ENCODE measurements at places on chromosomes 6 and 20.

DNA sequence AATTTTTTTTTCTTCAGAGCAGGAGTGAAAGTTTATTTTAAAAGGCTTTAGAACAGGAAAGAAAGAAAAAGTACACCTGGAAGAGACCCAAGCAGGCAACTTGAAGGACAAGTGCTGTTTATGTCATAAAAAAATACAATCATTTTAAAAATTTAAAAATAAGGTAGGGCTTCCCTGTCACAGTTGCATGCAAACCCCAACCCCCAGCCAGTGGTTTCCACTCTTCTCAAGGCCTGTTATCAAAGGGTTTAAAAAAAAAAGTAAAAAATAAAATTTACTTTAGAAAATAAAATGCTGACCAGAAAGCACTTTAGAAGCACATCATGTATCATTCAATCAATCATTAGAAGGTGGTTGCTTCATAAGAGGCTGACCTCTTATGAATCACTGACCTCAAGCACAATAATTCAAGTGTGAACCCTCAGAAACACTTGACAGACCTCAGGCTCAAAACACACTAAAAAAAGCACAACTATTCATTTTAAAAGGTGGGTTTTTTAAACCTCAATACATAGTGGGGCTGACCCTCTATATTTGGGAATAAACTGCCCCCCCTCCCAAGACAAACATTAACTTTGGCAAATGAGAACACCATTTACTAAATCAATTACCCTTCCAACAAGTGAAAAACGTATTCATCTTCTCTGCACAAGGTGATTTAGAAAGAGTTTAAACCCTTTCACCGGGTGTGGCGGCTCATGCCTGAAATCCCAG lies 15.6 kb downstream of the ILRUN start:
- no peak for DNase-seq

- no peak for DNase-seq
Observed at GRCh38 chr20:20199361-20200160, 147.2 kb downstream of the CFAP61 start.

GRCh38 chr20:37291724-37292126 lies 2.3 kb downstream of the MANBAL start:
- DNase-seq = no peak

- no peak for DNase-seq
Observed at GRCh38 chr20:44730441-44730840, 15.2 kb upstream of the KCNK15 start.

- no peak for DNase-seq
Observed at GRCh38 chr6:166167801-166168615, at the start of gene TBXT. TBXT (minus strand) TSS chr6:166167851; CDS start chr6:166167591, 260 bp downstream.

GRCh38 chr6:24080711-24081110 lies 45.3 kb upstream of the NRSN1 start:
- DNase-seq = no peak

DNA sequence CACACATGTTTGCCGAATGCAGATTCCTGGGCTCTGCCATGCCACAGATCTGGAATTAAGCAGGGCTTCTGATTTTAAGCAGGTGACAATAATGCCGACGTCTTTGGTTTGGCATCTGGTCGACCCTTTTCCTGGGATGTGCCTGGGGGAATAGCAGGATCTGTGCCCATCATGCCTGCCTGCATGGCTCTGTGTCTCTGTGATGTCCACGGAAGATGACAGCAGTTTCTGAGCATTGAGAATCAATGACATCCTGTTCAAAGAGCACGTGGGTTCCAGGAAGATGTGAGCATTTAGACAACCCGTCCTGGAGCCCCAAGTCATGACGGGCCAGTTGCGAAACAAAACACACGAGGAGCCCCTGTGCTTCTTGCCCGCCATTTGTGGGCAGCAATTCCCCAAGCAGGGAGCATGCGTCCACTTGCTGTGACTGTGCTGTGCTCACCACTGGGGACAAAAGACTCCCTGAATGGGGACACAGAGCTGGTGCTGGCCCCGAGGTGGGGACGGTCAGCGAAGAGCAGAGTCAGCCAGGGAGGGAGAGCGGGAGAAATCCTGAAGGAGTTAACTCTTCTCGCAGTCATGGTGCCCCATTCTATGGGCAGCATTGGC lies 110.1 kb downstream of the ERMARD start:
- DNase-seq = no peak

DNA sequence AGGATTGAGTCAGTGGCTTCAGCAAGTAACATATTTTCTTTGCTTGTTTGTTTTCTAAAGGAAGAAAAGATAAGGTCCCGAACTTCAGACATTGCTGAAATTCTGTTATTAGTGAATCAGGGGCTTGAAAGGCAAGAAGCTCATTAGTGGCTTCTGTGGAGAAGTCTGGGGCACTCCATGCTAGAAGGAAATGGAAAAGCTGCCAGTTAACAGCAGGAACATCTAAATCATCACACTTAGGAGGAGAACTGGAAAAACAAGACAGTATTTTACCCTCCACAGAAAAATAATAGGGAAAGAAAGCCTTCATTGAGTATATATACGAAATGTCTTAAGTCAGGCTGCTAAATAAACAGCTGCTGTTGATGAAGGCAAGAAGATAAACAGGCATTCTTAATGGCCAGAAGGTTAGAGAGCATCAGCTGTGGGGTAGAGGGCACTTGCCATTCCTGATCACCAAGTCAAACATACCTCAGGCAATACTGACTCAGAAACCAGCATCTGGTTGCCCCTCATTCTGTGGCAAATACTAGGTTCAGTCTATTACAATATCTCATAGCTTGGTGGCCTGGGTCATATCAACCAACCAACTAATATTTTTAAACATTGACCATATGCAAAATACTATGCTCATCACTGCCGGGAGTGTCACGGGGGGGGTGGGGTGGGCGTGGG lies 143.2 kb upstream of the TENT5A start:
- no peak for DNase-seq

GRCh38 chr6:167405778-167406532 lies 81.1 kb downstream of the TTLL2 start:
- no peak for DNase-seq

GRCh38 chr6:83615025-83615999 lies 93.6 kb downstream of the SNAP91 start:
- DNase-seq = no peak

DNA sequence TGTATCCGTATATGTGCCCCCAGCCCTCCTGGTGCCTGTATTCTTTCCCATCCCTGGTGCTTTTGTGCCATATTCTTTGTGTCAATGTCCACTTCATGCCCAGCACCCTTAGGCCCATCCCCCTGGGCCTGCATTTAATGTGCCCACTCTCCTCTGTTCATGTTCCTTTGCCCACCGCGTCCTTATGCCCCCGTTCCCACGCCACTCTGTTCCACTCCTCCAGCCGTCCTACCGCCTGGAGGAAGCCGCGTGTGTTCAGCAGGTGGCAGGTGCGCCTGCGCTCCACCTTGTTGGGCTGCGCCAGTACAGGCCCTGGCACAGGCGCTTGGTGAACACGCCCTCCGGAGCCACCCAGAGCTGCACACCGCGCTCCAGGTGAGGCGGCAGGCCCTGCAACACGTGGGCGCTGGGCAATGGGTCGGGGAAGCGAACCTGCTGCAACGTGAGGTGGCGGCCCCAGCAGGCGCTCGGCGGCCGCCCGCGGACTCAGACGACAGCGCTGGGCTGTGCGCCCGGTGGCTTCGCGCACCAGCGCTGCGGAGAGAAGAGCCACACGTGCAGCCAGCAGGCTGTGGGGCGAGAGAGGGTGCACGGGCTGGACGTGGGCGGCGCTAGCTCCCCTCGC lies 4.0 kb upstream of the FOXS1 start:
- no peak for DNase-seq

DNA sequence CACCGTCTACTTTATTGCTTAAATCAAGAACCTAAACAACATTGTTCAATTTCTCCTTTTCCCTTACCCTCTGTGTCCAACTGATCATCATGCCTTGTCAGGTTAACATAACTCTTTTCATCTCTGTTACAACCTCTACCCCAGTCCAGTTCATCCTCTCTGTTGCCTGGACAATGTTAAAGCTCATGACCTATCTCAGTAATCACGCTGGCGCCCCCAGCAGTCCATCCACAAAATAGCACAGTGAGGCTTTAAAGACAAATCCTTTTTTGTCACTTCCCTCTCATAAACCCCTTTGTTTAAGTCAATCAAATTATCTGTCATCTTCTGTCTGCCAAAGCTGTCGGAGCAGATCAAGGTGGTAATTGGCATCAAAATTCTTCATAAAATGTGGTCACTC lies 140.1 kb downstream of the QKI start:
- DNase-seq = no peak

DNA sequence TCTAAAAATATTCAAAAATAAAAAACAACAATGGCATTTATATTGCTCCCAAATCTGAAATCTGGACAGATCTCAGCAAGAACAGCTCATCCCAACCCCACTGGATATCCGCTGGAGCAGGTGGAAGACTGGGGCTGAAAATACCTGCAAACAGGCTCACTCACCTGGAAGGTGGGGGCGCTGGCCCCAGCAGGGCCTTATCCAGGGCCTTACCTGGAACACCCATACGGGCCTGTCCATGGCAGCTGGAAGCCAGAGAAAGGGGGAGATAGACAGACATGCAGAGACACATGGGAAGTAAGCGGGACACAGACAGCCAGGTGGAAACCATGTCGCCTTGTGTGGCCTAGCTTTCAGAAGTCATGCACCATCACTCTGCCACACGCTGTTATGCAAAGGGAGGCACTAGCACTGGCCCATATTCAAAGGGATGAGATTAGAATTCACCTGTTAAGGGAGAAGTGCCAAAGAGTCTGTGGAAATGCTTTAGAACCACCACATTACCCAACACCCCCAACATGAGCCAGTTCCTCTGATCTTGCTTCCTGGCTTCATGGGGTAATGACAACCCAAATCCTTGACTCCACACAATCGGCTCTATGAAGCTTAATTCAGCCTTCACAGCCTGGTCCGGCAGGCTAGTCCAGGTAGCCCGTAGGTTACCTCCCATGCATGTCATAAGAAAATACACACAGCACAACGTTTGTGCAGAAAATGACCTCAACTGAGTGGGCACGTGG lies 99.0 kb upstream of the CDYL start:
- DNase-seq = no peak

- no peak for DNase-seq
Observed at GRCh38 chr6:33429750-33430052, 9.8 kb downstream of the SYNGAP1 start.

GRCh38 chr6:147825848-147826247 lies 317.4 kb downstream of the SAMD5 start:
- no peak for DNase-seq

- no peak for DNase-seq
Observed at GRCh38 chr20:14288341-14289330, 48.8 kb downstream of the FLRT3 start.

GRCh38 chr20:24365670-24366069 lies 103.8 kb upstream of the SYNDIG1 start:
- DNase-seq = no peak

- no peak for DNase-seq
Observed at GRCh38 chr20:45872626-45873025, 8.4 kb upstream of the ZSWIM1 start.

DNA sequence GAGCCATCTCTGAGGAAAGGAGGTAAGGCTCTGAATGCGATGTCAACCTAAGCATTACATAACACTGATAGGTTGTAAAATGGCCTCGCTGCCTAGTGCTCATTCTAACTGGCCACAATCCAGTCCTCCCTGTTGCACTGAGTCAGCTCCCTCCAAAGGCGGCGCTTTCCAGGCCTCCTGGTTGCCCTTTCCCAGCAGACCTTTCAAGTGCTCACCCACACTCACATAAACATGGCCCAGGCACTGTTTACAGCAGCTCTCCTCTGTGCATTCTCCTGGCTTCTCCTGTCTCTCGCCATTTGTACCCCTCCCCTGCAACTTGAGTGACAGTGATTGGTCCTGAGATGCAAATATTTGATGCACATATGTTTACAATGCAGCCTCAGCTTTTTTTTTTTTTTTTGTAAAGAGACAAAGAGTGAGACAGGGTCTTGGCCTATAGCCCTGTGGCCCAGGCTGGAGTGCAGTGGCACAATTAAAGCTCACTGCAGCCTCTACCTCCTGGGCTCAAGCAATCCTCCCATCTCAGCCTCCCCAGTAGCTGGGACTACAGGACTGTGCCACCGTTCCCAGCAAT lies 36.8 kb upstream of the PRND start:
- DNase-seq = no peak

DNA sequence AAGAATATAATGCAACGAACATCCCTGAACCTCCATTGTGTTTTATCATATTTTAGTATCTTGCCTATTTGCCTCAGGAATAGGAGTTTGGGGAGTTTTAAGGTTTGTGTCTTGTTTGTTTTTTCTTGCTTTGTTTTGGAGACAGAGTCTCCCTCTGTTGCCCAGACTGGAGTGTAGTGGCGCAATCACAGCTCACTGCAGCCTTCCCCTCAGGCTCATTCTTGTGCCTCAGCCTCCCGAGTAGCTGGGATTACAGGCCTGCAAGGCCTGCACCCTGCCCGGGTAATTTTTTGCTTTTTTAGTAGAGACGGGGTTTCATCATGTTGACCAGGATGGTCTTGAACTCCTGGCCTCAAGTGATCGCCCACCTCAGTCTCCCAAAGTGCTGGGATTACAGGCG lies 63.3 kb upstream of the CARMIL1 start:
- no peak for DNase-seq

- no peak for DNase-seq
Observed at GRCh38 chr20:12095180-12095920, 177.7 kb downstream of the BTBD3 start.

DNA sequence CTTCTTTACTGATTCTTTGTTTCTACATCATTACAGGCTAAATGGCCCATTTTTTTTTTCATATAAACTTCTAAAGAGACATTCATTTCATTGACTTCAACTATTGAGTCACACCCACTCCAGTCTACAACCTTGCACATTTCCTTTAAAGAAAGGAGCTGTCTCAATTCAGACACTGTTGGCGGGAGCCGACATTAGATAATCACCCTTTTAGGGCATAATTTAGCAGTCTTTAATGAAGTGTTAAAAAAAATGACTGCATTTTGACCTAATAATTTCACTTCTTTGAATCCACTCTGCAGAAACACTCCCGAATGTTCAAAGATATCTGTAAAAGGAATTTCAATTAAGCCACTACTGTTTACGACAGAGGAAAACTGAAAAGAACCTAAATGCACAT lies 1.5 kb downstream of the EPM2A start:
- DNase-seq = no peak

- DNase-seq = no peak
Observed at GRCh38 chr20:24787621-24788020, 161.4 kb upstream of the CST7 start.

- DNase-seq = no peak
Observed at GRCh38 chr6:138821519-138821918, 25.6 kb downstream of the ECT2L start.

- no peak for DNase-seq
Observed at GRCh38 chr6:51526922-51527321, 560.5 kb downstream of the PKHD1 start.

DNA sequence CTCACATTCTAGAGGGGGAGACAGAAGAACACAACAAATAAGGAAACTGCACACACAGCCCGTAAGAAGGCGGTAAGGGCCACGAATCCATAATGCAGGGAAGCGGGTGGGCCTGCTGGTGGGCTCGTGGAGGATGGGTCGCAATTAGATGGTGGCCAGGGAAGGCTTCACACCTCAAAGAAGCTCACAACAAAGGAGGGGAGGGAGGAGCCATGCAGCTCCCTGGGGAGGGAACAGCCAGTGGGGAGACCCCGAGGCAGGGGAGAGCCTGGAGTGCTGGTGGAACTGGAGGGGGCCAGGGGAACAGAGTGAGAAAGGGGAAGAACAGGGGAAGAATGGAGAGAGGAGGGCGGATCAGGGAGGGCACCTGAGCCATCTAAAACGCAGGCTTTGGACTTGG lies 13.4 kb downstream of the SRC start:
- no peak for DNase-seq
